ENCODE measurements at places on chromosomes 5 and 9.
A peak's percentile ranks its signal among the peaks of the same experiment; 100 is the strongest.

DNA sequence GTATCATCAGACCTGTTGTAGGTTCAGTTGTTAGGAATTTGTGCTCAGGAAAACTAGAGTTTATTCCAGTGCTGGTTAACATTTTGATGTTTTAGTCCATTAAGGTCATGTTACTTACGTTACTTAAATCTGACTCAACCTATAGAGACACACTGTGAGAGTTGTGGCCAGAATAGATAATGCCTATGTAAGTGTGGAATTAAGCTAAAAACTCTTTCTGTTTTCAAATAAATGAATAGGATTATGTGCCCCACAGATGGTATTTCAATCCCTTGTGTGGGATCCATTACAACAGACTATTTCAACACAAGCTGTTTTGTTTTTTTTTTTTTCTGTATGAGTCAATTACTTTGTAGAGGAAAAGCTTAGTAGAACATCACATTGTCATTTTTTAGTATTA lies 68.1 kb downstream of the MEGF10 start:
- no peak for DNase-seq

DNA sequence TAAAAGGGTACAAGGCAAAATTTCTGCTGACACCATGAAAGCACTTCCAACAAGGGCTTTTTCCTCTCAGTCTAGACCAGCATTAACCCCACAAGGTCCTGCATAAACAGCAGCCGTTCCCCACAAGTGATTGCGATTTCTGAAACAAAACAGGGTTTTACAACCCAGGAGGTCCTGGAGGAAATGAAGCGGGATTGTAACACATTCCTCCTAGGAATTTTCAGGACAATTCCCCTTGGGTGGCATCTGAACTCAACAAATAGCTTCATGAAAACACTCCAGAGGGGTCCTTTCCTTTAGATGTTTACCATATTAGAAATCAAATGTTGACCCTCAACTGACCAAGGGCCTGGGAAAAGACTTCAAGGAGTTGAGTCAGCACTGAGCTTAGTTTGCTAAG lies 36.7 kb upstream of the SHC3 start:
- DNase-seq, result no peak

DNA sequence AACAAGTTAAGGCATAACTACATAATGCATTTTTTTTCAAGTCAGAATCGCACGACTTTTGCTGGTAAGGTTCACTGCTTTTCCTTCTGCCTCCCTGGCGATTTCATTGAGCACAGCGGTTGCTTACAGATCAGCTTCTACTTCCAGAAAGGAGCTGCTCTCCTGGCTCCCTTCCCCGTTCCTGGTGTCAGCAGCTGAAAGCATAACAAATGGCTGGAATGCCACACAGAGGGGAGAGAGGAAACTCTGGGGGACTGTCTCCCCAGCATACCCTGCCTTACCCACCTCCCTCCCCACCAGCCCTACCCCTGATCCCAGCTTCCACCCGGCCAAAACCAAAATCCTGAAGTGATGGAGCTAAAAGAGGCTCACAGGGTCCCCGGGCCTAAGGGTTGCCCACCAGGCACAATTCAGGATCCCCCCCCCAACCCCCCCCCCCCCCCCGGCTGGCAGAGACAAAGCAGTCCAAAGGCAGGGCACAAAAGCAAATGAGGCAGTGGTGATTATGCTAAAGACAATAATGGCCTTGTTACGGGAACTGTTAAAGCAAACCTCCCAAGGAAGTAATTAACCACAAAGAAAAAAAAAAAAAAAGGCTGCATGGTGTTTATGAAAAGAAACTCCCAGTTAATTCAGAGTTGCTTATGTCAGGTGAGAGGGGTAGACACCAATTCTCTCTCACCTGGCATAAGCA lies 126.1 kb upstream of the WWC1 start:
- DNase-seq, result no peak

- DNase-seq, result peak; percentile 45
Observed at GRCh38 chr9:134381671-134382516, 55.6 kb downstream of the RXRA start.

DNA sequence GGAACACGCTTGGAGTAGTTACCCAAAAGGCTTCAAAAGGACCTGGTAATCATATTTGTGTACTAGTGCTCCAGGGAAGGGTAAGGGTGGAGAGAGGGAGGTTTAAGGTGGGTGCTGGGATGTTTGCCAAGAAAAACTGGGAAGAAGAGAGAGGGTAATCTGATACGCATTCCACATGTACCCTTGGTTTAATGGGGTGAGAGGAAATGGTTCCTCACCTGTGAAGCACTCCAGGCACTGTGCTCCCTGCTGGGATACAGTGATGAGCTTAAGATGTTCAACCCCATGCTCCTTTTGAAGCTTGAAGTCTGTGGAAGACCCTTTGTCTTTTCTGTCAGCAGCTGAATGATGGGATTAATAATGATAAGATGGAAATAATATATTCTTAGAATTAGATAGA lies 98.4 kb downstream of the COX7C start:
- no peak for DNase-seq

- DNase-seq, result no peak
Observed at GRCh38 chr9:35180801-35181200, 19.0 kb downstream of the UNC13B start.

GRCh38 chr5:180026320-180026719 lies 45.2 kb downstream of the RNF130 start:
- DNase-seq, result no peak

DNA sequence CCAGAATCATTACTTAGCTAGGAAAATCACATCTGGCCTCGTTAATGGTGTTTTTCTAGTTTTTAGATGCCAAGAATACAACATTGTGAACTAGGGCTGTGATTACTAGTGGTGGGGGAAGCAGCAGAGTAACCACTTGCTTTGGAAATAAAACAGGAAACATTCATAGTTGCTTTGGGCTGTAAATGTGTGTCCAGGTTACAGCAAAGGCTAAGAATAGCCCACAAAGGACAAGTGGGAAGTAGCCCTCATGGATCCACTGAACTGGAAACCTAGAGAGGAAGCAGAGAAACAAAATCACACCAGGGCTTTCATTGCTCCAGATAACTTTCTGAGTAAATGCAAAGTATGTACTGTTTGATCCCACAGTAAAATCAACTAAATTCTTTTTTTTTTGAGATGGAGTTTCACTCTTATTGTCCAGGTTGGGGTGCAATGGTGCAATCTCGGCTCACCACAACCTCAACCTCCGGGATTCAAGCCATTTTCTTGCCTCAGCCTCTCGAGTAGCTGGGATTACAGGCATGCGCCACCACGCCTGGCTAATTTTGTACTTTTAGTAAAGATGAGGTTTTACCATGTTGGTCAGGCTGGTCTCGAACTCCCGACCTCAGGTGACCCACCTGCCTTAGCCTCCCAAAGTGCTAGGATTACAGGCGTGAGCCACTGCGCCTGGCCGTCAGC lies 56.2 kb upstream of the TNFSF15 start:
- DNase-seq, result no peak

- DNase-seq, result no peak
Observed at GRCh38 chr9:117074342-117074662, 340.6 kb downstream of the ASTN2 start.

DNA sequence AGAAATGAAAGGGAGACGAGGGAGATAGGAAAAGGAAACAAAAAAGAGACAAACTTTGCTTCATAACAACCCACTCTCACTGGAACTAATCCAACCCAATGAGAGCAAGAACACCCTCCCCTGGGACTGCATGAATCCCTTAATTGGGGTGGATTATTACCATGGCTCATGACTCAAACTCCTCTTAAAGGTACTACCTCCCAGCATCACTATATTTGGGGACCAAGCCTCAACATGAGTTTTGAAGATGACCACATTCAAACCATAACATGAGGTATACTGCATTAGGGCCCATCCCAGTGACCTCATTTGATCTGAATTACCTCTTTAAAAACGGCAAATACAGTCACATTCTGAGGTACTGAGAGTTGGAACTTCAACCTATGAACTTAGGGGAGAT lies 8.0 kb downstream of the MTAP start:
- DNase-seq, result no peak

DNA sequence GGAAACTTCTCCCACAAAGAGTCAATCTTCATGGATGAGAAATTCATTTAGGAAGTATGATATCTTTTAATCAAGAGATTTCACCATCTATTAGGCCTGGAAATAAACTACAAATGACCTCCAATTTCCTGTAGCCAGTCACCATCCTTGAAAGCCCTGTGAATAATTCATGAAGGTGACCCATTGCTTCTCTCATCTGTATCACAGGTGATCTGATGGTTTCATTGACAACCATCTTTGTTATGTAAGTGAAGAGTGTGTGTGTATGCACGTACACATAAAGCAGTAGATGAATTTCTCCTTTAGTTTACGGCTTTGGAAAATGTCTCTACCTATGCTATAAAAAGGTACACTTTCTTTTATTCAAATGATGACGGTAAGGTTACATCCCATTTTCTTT lies 644.1 kb upstream of the KLF4 start:
- no peak for DNase-seq

- no peak for DNase-seq
Observed at GRCh38 chr5:59035681-59036080, 452.8 kb downstream of the RAB3C start.

GRCh38 chr9:128459011-128459410 lies 3.2 kb downstream of the ODF2 start:
- no peak for DNase-seq

- no peak for DNase-seq
Observed at GRCh38 chr5:64502196-64502595, 3.6 kb upstream of the RGS7BP start.

- no peak for DNase-seq
Observed at GRCh38 chr9:21333226-21333625, 2.0 kb downstream of the KLHL9 start.

DNA sequence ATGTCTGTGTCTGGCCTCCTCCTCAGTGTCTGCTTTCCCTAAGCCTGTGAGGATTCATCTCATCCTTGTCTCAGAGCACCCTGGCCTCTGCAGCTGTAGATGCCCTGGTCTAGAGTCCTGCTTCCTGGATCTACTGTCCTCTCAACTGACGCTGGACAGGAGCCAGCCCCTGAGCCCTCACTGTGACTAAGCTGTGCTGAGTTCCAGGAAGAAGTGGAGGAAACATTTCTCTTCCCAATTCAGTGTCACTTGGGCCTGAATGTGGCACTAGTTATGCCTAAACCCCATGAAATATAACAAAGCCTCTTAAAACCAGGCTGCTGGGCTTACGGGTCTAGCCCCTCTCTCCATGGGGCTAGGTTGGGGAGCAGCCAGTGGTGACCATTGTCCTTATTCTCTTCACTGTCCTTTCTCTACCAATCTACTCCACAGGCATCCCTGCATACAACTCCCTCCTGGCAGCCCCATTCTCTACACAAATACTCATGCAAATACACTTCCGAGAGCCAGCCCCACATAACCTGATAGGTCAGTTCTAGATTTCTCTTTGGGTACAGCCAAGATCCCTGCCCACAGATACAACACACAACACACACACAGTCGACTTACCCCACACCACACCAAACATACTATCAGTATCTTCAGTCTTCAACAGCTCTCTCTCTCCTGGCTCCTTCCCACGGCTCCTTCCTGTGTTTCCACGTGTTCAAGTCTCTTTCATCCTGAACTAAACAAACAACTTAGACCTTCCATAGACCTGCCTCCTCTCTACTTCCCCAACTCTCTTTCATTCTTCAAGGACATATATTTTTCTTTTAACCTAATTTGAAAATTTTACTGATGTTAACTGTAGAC lies 220.8 kb downstream of the SNX18 start:
- no peak for DNase-seq

- DNase-seq, result peak; percentile 41
Observed at GRCh38 chr5:157116483-157116954, 7.7 kb upstream of the HAVCR2 start.

GRCh38 chr5:10595672-10596309 lies 31.9 kb downstream of the ANKRD33B start:
- DNase-seq, result peak; percentile 70
